CD4-positive, alpha-beta T cell (primary cell): ENCODE measurements at places on chromosomes 7 and 10.

- no peak for DNase-seq
These were observed 6.1 kb downstream of the DENND11 start for GRCh38 chr7:141695803-141696289.

GRCh38 chr10:103517234-103518085 lies 24.0 kb downstream of the NEURL1 start:
- DNase-seq = no peak

- DNase-seq = no peak
These were observed 1.9 kb downstream of the SCART1 start for GRCh38 chr10:133455611-133456031.

DNA sequence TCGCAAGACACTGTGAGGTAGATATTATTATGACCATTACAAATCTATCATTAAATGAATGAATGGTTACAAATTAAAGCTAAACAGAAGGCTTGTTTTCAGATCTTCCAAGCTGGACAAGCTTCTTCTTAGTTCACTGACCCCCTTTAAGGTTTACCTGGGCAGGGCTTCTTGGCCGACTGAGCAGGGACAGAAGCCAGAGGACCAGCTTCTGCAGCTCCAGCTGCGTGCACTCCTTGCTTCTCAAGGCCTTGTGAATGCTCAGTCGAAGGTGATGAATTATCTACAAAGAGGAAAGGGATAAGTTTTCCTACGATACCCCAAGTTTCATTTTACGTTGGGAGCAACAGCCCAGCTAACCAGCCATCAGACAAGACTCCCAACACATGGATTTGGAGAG lies 9.3 kb downstream of the ZC3HAV1L start:
- no peak for DNase-seq

DNA sequence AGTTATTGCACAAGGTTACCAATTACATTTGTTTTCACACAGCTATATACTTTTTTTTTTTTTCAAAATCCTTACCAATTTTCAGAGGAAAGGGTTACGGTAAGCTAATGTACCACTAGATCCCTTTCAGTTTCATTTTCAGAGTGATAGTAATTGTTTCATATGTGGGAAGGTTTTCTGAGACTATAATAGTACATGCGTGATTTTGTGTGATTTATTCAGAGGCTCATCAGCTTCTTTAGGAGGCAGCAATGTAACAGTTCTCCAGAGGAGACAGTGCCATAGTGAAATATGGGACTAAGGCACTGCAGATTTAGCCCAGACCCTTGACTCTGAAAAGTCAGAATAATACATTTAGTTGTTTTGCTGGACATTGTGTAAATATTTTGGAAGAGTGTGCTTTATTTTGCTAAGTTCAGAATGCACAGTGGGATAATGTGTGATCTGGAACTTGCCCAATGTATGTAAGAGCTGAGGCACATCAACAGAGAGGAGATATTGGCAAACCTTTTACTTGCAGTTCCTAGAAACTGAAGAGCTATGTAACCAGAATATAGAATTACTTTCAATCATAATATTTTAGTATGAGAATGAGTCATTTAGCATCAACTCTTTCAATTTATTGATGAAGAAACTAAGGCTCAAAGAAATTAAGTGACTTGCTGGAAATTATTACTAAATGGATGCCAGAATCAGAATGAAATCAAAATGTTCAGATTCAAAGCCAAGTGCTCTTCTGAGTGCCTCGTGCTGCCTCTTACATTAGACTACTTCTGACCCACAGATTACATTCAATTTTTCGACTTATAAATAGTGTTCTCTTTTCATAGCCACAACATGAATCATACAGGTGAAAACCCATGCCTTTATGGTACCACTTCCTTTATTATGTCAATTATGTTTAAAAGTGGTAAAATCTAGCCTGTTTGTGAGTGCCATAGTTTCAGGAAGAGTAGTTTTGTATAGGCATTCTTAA lies 207.7 kb upstream of the TEX47 start:
- DNase-seq = no peak
